Skin of body (tissue), 3 donors: ENCODE measurements at places on chromosomes 16 and 17. TPM values are rescaled to one million over a fixed set of nuclear protein-coding genes. Genes with fewer than 3 reads are reported as not detected.

The TLCD2 gene
- 4.6 TPM for total RNA-seq

The HBZ gene
- 8.4 TPM for total RNA-seq

The TPSD1 gene
- 1.3 TPM for total RNA-seq

The CACNA1H gene
- 12.6 TPM for total RNA-seq

The PRSS27 gene
- total RNA-seq = 0.39 TPM

The GDPD3 gene
- total RNA-seq = 4.6 TPM

The FBXW10 gene
- total RNA-seq = 0.49 TPM

The ACSM2B gene
- not detected for total RNA-seq

The ARL6IP1 gene
- total RNA-seq = 137 TPM

The APOH gene
- not detected for total RNA-seq

The CCL16 gene
- not detected for total RNA-seq

The BAHCC1 gene
- 9.5 TPM for total RNA-seq

The PSME3IP1 gene
- 39.9 TPM for total RNA-seq

The YPEL3 gene
- total RNA-seq = 22.4 TPM

The INTS2 gene
- total RNA-seq = 18.0 TPM

The NHLRC4 gene
- 0.59 TPM for total RNA-seq

The ZNF232 gene
- 7.3 TPM for total RNA-seq

The EPOP gene
- total RNA-seq = 0.49 TPM

The SMIM5 gene
- total RNA-seq = 7.2 TPM

The OR1F1 gene
- total RNA-seq = not detected

The KCNH6 gene
- not detected for total RNA-seq

The PRDM7 gene
- total RNA-seq = not detected

The TOP2A gene
- total RNA-seq = 55.5 TPM

The KRT16 gene
- total RNA-seq = 142 TPM

The CLDN7 gene
- total RNA-seq = 5.4 TPM

The CLEC10A gene
- 3.7 TPM for total RNA-seq

The PRCD gene
- total RNA-seq = 2.7 TPM

The PPP1R1B gene
- 12.8 TPM for total RNA-seq

The NUDT16L1 gene
- 19.9 TPM for total RNA-seq

The FAM83G gene
- 24.2 TPM for total RNA-seq

The NOG gene
- total RNA-seq = 3.6 TPM

The RNF112 gene
- total RNA-seq = 3.7 TPM
